ENCODE measurements at places on chromosomes 11 and 22.

DNA sequence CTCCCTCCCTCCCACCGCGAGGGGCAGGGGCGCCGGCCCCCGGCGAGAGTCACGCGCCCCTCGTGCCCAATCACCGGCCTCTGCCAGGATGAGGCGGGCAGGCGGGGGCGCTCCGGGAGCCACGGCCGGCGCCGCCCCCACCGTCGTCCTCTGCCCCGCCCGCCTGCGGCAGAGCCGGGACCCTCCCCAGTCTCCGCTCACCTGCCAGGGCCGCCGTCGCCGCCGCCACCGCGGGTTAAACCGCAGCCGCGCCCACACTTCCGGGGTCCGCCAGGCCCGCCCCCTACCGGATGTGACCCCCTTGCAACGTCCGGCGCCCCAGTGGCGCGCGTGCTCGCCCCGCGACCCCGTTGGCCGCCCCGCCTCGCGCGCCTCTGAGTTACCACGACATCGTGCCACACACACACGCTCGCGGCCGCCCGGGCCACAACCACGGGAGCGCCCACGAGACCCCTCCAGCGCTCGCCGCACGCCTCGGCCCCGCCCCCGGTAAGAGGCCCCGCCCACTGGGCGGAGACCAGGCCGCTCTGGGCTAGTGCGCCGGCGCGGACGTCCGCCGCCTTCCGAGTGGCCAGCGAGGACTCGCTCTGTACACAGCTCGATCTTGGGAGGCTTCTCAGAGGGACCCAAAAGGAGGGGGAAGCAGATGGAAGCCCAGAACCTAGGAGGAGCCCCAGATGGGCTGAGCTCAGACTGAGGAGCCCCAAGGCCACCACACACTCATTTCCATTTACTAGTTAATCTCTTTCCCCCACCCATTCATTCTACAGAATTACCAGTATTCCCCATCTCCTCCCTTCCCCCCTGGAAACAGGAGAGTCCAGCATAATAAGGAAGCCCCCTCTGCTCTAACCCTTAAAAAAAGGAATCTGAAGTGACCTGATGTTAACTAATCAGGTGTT is at the start of gene VPS37C:
Gene VPS37C, minus strand, starts transcription at position 237 of the 902 bp plus-strand sequence. CDS start 22,597 bp downstream, outside the sequence.
- peak; percentile 85 for DNase-seq

DNA sequence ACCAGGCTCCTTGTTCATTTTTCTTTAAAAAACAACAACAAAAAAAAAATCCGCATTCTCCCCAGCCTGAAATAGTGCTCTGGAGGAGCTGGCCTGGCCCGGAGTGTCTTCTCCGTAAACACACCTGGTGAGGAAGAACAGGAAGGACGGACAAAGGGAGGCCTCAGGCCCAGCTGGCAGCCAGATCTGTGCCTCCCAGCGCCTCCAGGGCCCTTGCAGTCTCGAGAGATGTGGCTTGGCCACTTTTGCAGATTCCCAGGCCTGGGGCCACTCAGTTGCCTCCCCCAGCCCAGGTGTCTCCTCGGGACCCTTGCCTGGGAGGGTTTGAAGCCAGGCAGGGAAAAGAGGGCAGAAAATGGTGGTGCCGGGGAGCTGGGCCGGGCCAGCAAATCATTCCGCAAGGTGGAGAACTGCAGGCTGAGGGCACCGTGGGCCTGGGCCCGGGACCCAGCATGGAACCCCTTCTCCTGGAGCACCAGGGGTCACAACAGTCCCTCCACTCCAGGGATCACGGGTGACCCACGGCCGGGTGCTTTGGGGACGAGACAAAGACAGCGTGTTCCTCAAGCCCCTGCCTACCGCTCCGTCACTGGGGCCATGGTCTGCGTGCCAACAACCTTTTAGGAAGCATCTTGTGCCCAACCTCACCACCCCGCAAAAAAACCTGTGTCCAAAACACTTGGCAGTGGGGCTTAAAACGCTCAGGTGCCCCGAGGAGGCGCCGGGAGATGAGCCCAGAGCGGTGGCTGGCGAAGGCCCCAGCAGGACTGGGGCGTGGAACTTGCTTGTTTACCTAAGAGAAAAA is 67.1 kb upstream of the WNT7B start:
- DNase-seq = no peak

DNA sequence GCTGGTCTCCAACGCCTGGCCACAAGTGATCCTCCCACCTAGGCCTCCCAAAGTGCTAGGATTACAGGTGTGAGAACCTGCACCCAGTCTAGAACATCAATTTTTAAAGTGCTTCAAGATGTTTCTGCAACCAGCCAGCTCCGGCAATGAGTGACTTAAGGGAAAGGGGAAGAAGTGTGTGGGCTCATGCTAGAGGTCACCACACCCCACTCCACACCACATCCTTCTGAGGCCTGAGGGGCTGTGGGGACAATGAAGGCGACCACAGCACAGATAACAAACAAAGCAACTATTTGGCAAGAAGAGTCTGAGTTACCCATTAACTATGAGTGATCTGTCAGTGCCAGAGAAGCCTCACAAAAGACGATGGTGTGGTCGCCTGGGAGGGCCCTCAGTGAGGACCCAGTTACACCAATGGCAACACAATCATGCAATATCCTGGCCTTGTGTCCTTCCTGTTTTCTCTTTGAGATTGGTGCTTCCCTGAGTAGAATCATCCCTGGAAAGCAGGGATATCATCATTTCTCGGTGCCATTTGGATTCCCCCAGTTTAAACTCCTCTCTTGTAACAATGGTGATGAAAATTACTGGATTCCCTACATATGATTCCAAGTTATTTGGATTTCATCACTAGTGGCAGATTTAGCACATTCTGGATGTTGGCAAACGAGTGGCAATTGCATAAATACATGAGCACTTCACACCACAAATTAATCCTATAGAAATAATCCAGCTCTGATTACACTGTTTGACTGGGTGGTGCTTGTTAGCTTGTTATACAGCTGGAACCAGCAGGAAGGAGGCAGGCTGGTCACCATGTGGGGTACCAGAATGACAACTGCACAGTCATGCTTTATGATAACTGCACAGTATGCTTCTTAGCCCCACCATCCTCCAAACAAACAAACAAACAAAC is 18.4 kb downstream of the ABTB2 start:
- DNase-seq = no peak

GRCh38 chr22:38262051-38262795 is 10.6 kb downstream of the TMEM184B start:
- DNase-seq = no peak

DNA sequence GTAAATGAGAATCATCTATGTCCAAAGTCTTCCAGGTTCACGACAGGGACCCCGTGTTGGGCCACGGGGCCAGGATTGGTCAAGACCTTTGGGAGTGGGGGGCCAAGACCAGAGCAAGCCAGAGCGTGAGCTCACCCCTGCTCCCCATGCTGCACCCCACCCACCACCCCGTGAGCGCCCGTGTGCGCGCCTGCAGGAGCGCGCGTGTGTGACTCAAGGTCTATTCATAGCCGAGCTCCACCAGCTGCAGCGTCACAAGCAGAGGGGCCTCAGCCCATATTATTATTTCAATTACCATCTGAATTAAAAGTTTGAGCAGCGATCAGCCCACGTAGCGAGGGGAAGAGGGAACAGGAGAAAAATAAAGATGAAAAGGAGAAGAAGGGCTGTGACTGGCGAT is 5.2 kb downstream of the KCNJ4 start:
- no peak for DNase-seq

DNA sequence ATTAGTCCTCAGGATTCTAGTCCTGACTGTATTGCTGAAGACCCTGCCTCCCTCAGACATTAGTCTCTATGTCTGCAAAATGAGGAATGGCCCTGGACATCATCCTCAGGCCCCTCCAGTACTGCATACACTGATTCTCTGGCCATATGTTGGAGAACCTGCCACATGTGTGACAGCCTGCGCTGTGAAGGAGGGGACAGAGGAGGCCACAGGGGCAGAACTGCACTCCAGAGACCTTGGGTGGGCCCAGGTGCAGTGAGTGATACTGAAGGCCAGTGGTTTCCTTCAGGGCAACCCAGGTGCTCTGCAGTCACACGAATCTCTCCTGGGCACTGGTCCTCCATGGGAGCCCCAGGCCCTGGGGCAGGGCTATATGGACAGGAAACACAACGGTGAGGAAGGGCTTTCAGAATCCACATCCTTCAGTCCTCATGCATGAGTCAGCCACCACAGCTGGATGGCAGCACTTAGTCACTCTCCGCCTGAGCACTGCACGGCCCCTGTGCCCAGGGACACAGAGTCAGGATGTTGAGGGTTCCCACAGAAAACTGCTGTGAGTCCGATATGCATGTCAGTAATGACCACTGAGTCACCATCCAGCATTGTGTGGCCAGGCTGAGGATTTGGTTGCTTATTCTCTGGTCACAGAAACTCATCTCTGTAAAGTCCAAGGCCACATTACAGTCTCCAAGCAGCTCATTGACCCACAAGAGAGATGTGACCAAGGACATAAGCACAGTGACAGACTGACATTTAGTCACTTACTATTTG is 39.7 kb downstream of the ME3 start:
- peak; percentile 96 for DNase-seq

DNA sequence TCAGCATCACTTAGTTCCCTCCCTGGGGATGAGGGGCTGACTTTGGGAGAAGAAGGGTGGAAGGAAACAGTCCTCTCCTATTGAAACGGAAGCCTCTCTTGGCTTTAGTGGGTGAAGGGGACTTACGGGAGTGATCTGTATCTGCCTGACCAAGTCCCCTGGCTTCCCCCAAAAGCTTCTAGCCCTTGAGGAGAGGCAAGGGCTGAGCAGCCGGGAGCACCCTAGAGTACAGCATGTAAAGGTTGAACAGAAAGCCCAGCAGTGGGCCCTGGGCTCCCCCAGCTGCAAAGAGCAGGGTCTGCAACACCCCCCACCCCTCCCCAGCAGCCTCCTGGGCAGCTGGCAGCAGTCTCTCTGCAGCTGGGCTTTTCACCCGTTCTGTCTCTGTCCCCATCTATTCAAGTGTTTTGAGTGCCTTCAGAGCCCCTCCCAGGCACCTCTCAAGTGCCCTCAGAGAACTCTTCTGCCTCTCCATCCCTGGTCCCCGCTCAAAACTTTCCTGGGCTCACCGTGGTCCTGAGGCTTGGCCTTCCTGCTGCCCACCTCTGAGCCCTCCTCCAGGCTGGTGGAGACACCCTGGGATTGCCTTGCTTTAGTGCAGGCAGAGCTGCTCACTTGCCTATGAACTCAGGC is 2.7 kb downstream of the CAPN5 start:
- no peak for DNase-seq

DNA sequence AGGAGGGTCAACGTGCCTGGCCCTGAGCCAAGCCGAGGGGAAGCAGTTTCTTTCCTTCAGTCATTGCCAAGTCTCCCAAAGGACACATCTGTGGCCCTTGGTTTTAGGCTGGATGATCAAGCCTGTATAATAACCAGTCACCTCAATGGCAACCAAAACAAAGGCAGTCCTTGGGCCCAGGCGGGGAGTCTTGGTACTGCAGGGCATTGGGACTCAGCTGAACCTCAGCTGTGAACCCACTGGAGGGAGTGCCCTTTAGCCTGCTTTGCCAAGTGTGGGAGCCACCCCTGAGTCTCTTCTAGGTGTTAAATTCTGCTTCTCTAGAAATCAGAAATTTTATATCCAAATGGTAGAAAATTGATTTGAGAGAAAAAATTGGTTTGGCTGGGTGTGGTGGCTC is 36.9 kb downstream of the CPT1A start:
- DNase-seq = no peak

GRCh38 chr22:46092670-46093410 is 57.5 kb upstream of the PPARA start:
- no peak for DNase-seq

GRCh38 chr11:101341578-101341977 is 212.0 kb upstream of the PGR start:
- no peak for DNase-seq

DNA sequence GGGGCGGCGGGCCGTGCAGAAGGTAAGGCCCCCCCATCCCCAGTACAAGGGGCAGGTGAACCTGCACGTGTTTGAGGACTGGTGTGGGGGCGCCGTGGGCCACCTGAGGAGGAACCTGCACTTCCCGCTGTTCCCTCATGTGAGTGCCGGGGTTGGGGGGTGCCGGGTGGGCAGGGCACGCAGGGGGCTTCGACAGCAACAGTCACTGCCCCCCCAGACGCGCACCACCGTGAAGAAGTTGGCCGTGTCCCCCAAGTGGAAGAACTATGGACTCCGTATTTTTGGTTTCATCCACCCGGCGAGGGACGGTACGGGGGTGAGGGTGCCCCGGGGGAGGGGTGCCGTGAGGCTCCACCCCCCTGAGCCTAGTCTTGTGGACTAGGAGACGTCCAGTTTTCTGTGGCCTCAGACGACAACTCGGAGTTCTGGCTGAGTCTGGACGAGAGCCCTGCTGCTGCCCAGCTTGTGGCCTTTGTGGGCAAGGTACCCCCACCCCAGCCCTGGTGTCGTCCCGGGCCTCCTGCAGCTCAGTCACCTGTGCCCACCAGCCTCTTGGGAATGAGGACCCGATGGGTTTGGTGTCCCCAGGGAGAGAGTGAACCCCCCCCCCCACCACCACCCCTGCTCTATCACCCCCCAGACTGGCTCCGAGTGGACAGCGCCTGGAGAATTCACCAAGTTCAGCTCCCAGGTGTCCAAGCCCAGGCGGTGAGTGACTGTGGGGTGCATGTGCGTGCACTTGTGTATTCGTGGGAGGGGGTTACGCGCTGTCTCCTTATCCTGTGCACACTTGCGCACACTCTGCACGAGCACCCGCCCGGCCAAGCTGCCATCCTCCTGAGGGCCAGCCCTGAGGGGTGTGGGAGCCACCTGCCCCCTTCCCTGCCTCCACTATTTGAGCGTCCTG is 3.8 kb downstream of the B4GALNT4 start:
- no peak for DNase-seq

DNA sequence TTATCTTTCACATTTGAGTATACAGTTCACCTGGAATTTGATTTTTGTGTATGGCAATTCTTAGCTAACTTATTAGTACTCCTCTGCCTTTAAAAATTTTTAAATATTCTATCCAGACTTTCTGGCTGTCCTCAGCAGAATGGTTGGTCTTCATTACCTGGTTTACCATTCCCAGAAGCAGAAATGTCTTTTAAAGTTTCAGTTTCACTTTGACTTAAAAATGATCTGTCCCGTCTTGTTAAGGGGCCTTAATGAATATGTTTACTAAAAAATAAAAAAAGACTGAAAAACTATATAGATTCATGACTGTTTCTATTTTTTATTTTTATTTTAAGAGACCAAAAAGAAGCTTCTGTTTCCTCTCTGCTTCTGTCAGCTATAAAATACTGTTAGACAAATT is 70.5 kb upstream of the TNRC6B start:
- peak; percentile 15 for DNase-seq

Measured in iris pigment epithelial cell (primary cell).